ENCODE measurements at places on chromosomes 3 and 15.

DNA sequence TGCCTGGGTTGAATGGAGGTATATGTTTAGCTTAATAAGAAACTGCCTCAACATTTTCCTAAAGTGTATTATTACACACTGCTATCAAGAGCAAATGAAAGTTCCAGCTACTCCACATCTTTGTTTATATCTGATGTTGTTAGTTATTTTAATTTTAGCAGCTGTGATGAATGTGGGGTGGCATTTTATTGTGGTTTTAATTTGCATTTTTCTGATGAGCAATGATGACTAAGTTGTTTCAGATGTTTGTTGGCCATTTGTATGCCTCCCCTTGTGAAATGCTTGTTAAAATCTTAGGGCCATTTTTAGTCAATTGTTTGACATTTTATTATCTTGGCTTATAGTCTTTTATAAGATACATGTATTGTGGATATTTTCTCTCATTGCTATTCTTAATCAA, 260.4 kb upstream of the SLCO3A1 start:
- no peak for DNase-seq

DNA sequence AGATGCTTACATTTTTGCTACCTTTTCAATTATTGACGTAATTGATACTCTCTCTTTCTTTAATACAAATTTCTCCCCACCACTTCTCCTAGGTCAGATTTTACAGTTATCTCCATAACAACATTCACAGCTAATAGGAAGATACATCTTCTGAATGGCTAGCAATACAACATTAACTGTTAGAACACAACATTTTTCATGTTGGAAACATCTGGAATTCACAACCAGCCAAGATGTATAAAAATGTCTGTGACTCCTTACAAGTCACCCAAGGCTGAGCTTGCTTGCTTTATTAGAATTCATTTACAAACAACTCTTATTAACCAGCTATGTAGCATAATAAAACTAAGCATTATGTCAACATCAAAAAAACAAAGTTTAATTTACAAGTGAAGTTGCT, 81.0 kb upstream of the ROBO2 start:
- DNase-seq: no peak

- DNase-seq: no peak
Observed at GRCh38 chr3:33699275-33699674, 18.8 kb downstream of the CLASP2 start.

DNA sequence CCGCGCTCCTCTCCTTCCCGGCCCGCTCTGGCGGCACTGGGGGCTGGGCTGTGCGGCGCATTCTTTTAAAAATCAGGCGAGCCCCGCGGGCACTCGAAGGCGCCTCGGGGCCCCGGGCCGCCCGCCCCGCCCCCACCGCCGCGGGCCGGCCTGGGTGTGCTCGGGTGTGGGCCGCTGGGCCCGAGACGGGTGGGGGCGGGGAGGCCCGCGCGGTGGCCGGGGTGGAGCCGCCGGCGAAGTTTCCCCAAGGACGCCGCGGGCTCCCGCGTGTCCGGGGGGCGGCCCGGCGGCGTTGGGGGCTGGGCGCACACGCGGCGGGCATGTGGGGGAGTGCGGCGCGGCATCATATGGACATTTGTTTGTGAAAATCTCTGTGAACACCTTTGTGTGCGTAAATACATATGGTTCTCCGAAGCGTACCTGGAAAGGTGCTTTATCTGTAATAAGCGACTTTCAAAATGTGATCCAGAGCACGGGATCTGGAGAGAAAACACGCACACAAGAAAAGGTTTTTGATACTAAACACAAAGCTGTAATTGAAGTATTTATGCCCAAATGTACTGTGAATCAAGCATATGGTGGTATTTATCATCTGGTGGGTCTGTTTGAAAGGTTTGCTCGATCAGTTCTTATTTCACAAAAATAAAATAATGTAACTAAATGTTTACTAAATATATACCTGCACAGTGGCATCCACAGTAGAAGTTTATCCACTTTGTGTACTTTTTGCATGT, 612 bp upstream of the TBL1XR1 start:
- DNase-seq: no peak

GRCh38 chr15:73955326-73955725, 29.1 kb downstream of the LOXL1 start:
- no peak for DNase-seq
